ENCODE measurements at places on chromosomes 13 and 19. TPM values are rescaled to one million over a fixed set of nuclear protein-coding genes. Genes with fewer than 3 reads are reported as not detected.

DNA sequence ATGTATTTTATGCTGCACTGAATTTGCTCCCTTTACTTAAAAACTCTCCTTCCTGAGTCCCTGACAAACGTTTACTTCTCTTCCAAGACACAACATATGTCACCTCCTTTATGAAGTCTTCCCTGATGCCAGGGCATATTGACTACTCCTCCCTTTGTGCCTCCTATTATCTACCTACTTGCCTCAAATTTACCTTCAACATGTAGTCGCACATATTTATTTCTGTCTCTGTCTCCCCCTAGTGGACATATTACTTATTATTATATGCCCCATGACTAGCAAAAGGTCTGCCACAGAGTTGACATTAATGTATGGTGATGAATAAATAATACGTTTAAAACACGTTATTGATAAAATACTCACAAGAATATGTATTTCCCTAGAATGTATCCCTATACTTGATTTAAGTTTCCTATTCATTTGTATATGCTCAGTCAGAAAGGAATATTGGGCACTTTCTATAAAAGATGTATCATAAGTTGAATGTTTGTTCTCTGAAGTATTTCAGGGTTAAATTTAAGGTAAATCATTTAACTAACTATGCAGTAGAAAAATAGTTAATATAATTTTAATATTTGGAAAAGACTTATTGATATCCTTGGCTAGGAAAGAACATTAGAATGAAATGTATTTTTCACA, 250.3 kb upstream of the ATXN8OS start:
- peak; percentile 34 for DNase-seq

DNA sequence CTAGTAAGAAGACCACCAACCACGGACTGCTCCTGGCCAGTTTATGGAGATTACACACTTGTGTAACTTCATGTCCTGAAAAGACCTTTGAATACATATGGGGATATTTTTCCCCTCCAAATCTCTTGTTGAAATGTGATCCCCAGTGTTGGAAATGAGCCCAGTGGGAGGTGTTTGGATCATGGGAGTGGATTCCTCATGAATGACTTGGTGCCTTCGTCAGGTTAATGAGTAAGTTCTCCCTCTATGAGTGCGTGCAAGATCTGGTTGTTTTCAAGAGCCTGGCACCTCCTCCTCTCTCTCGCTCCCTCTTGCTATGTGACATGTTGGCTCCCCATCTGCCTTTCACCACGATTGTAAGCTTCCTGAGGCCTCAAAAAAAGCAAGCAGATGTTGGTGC, 769.0 kb upstream of the SLITRK1 start:
- no peak for DNase-seq

- no peak for DNase-seq
Observed at GRCh38 chr13:100512422-100512821, 76.2 kb downstream of the GGACT start.

DNA sequence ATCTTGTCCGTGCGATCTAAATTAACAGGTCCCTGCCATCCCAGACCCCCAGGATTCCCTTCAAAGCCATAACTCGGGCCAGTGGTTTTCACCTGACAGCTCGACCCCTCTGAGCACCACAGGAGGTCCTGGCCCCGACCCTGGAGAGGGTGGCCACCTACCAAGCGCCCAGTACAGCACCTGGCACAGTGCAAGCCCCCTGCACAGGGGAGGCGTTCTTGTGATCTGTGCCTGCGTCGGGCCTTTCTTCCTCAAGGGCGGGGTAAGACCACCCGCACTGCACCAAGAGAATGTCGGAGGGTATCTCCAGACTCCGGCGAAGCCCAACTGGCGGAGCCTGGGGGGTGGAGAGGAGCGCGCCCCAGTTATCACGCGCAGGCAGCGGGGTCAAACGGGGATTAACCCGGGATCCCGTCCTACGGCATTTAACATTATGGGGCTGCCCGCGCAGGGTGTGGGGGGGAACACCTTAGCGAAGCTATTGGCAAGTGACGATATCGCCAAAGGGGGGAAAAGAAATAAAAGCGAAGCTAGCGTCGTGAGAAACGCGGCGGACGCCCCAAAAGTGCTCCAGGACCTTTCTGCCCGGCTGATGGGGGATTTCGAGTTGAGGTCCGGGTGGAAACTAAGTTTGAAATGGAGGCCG, 1.3 kb upstream of the HNRNPL start:
- peak; percentile 77 for DNase-seq

- no peak for DNase-seq
Observed at GRCh38 chr13:45327253-45327955, 13.6 kb downstream of the TPT1 start.

DNA sequence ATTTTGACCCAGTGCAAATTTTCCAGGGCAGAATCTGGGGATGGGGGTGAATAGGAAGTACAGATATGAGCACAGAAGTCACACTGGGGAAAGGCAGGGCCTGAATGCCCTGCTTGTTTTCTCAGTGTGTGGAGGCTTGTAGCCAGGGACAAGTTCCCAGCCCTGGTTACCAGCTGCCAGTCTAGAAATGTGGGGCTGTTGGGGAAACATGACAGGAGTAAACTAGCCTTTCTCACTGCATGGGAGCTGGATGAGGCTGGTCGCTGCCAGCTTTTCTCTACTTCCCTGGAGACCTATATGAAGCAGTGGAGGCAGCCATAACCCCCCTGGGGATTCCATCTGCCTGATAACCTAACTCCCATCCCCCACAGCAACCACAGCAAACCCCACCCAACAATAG, 2267.7 kb downstream of the PCDH9 start:
- DNase-seq: no peak

DNA sequence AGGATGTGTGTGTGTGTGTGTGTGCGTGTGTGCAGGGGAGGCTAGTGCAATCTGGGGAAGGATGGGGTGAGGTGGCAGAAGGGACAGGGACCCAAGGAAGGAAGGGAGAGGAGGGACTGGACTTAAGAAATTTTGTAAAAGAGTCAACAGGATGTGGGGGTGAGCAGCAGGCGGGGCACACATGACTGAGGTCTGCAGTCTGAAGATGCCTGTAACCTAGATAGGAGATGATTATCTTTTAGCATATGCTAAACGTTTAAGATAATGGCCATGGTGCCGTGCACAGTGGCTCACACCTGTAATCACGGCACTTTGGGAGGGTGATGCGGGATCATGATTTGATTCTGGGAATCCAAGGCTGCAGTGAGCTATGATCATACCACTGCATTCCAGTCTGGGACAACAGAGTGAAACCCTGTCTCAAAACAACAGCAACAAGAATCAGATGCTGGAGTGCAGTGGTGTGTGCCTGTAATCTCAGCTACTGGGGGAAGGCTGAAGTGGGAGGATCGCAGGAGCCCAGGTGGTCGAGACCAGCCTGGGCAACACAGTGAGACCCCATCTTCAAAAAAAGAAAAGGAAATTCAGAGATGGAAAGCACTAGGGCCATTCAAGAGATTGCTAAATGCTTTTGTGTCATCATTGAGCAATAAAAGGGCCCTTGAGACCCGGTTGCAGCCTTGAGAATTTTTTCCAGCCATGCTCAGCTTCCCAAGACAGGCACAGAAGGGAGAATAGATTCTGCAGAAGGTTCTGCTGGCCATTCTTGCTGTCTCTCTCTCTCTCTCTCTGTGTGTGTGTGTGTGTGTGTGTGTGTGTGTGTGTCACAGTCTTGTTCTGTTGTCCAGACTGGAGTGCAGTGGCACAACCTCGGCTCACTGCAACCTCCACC, 3.8 kb upstream of the ZNF414 start:
- DNase-seq: no peak

GRCh38 chr13:109756778-109757177, 29.6 kb downstream of the IRS2 start:
- no peak for DNase-seq

GRCh38 chr13:79258489-79258888, 147.6 kb downstream of the RBM26 start:
- no peak for DNase-seq

DNA sequence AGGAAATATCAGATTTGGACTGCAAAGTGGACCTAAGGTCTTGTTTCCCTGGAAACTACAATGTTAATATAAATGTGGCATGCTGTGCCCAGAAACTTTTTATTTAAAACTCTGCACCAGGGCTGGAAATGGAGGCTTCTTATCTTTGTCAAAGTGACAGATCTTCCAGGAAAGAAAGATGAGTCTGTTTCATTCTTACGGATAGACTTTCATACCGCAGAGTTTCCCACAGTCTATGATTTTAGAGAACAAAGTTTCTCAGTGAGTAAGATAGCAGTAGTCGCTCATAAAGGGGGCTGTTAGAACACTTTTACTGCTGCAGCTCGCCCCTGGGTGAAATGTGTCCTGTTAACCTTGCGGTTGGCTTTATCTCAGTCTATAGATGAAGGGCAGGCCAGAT, 6.7 kb downstream of the CLEC11A start:
- DNase-seq: no peak

DNA sequence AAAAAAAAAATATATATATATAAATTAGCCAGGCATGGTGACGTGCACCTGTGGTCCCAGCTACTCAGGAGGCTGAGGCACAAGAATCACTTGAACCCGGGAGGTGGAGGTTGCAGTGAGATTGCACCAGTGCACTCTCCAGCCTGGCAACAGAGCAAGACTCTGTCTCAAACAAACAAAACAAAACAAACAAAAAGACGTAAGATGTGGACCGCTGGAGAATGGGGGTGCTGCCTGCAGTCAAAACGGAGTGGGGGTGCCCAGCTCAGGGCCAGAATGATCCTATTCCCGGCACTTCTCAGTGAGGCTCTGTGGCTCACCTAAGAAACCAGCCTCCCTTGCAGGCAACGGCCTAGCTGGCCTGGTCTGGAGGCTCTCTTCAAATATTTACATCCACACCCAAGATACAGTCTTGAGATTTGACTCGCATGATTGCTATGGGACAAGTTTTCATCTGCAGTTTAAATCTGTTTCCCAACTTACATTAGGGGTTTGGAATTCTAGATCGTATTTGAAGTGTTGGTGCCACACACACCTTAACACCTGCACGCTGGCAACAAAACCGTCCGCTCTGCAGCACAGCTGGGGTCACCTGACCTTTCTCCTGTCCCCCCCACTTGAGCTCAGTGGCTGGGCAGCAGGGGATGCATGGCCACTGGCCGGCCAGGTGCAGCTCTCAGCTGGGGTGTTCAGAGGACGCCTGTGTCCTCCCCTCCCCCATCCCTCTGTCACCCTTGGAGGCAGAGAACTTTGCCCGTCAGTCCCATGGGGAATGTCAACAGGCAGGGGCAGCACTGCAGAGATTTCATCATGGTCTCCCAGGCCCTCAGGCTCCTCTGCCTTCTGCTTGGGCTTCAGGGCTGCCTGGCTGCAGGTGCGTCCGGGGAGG, at the start of gene F7:
F7 (plus strand) TSS at position 760 of the 889 bp plus-strand sequence; CDS start at position 811, 51 bp downstream.
- DNase-seq: no peak

- DNase-seq: no peak
Observed at GRCh38 chr13:30660796-30661195, 43.1 kb downstream of the USPL1 start.

- no peak for DNase-seq
Observed at GRCh38 chr13:72523593-72523992, 203.8 kb downstream of the MZT1 start.

GRCh38 chr13:91162180-91162579, 185.3 kb upstream of the MIR17HG start:
- DNase-seq: no peak

DNA sequence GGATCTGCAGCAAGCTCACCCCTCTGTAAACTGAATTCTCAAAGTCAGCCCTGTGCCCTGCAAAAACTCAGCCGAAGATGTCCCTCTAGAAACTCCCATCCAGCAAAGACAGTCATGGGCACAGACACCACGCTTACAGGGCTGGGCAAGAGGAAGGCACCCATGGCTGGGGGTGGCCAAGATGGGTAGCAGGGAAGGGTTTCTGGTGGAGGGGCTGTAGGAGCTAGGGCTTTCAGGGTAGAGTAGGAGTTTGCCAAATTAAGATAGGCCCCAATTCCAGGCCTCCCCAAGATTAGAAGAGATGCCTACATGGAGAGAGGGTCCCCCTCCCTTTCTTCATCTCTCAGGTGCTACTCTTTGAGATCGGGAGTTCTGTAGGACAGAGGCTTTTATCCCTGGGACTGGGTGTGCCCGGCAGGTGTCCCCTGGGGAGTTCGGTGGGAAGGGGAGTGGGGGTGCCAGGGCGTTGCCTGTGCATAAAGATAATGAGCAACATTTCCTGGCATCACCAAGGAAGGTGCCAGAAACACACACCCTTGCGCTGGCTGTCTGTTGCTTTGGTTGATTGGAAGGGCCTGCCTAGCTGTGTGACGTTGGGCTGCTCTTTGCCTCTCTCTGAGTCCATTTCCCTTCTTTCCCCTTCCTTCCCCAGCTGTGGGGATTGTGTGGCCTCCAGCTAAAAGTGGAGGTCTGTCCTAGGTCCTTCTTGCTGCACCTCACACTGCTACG, 9.4 kb downstream of the NRTN start:
- DNase-seq: no peak

DNA sequence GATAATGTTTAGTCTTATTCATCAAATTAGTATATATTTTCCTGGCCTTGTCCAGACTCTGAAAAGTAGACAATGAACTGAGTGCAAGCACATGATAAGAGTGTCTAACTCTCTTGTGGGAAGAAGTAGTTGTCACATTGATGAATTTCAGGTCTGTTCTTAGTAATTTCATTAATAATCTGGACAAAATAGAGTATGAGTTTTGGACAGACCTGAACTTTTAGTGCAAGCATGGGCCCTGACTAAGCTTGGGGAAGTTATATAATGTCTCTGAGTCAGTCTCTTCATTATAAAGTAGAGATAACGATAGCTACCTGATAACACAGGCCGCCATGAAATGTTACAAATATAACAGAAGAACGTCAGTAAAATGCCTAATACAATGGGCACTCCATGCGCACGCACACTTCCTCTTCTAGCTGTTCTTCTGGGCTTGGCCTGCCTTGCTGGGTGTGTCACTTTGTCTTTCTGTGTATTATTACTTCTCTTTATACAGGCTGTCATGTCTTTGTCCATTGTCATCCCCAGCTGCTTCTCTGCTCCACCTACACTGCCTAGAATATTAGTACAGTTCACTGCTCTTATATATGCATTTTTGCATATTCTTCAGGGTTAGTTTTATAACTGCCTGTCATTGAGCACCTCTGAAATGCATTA, 129.1 kb upstream of the HTR2A start:
- peak; percentile 12 for DNase-seq

- no peak for DNase-seq
Observed at GRCh38 chr13:32993145-32993544, 23.1 kb upstream of the KL start.

The ZSCAN4 gene
- not detected for total RNA-seq

The AZU1 gene
- total RNA-seq: 0.70 TPM

The ZNF135 gene
- total RNA-seq: 10.0 TPM

The PEAK3 gene
- 0.90 TPM for total RNA-seq

The KLK12 gene
- not detected for total RNA-seq

The CDC37 gene
- total RNA-seq: 193 TPM

The CEACAM3 gene
- total RNA-seq: not detected

The LYPD3 gene
- total RNA-seq: 0.27 TPM

The LAIR1 gene
- 40.2 TPM for total RNA-seq

Measured in B cell (primary cell).